Placental pericyte (primary cell): ENCODE measurements at places on chromosomes 7 and 10. TPM values are rescaled to one million over a fixed set of nuclear protein-coding genes. Genes with fewer than 3 reads are reported as not detected.

The SLC4A2 gene
- 155 and 223 TPM in 2 replicates for total RNA-seq

The GLI3 gene
- total RNA-seq: 5.9 and 8.2 TPM in 2 replicates

The NOLC1 gene
- total RNA-seq: 46.5 and 56.2 TPM in 2 replicates

The TMEM72 gene
- total RNA-seq: not detected in 2 replicates

The OR2A5 gene
- total RNA-seq: not detected in 2 replicates

The ITPRID1 gene
- total RNA-seq: not detected in 2 replicates

The TLX1 gene
- not detected in 2 replicates for total RNA-seq

The PRLHR gene
- total RNA-seq: not detected in 2 replicates

The WDR37 gene
- total RNA-seq: 13.1 and 27.1 TPM in 2 replicates

The ZNF680 gene
- 2.0 and 10.3 TPM in 2 replicates for total RNA-seq

The TRIM74 gene
- not detected in 2 replicates for total RNA-seq

The ZMIZ2 gene
- 16.9 and 34.1 TPM in 2 replicates for total RNA-seq

The SLC16A9 gene
- under 0.01 TPM in 1 of 2 replicates, not detected in the other for total RNA-seq

The ST8SIA6 gene
- 0.14 TPM in 1 of 2 replicates, not detected in the other for total RNA-seq

The AVPI1 gene
- total RNA-seq: 18.2 and 55.8 TPM in 2 replicates

The CDK13 gene
- total RNA-seq: 78.1 and 82.5 TPM in 2 replicates

The AGK gene
- 22.1 and 34.6 TPM in 2 replicates for total RNA-seq

The SEMA3E gene
- total RNA-seq: under 0.01 and 1.7 TPM in 2 replicates

The PTPRZ1 gene
- 0.29 TPM in 1 of 2 replicates, not detected in the other for total RNA-seq
